Natural killer cell (primary cell): ENCODE measurements at places on chromosomes 4 and X. TPM values are rescaled to one million over a fixed set of nuclear protein-coding genes. Genes with fewer than 3 reads are reported as not detected.
A peak's percentile ranks its signal among the peaks of the same experiment; 100 is the strongest.

The GLRA2 gene
- total RNA-seq, result not detected

The HDAC6 gene
- total RNA-seq, result 97.4 TPM

The MAGED4B gene
- 1.3 TPM for total RNA-seq

The IL9R gene
- 1.6 TPM for total RNA-seq

DNA sequence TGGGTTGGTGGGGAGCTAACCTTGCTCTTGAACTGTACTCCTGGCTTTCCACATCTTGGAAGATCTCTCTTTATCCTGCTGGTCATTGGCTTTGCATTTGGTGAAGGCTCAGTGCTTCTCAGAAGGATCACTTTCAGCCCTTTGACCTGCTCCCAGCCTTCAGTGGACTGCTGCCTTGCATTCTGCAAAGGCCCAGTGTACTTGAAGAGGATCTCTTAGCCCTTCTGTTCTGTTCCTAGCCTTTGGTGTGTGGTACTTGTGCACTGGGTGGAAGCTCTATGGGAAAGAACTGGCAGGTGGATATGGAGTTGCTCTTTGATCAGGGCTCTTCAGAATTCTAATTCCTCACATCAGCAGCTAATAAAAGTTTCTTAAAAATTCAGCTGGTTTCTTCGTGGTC, 46.5 kb downstream of the FGF2 start:
- no peak for DNase-seq

GRCh38 chr4:168128601-168129000, 36.3 kb downstream of the ANXA10 start:
- no peak for DNase-seq

- DNase-seq, result no peak
Observed at GRCh38 chrX:38571058-38571457, 9.7 kb downstream of the TSPAN7 start.

- peak; percentile 14 for DNase-seq
Observed at GRCh38 chr4:2939383-2940243, 23.6 kb downstream of the NOP14 start.
